ENCODE measurements at places on chromosomes 2 and 18.

DNA sequence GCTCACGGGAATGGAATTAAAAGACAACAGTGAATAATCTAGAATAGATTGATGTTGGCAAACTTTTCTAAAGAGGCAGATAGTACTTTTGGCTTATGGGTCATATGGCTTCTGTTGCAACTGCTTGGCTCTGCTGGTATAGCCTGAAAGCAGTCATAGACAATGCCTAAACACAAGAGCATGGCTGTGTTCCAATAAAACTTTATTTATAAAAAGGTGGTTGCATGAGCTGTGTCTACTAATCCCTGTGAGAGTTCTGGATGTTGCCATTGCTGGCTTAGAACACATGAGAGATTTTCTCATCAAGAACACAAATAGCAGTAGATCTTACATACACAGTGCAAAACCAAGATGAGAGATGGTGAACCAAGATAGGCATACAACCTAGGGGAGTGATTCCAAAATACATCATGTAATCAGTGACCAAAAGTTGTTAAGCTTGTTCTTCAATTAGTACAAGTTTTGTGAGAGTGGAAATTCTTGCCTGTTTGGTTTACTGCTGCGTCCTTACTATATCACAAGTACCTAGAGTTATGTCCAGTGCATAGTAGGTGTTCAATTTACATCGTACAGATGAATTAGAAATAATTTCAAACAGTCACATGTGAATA is 380.0 kb downstream of the METTL4 start:
- DNase-seq, result no peak

DNA sequence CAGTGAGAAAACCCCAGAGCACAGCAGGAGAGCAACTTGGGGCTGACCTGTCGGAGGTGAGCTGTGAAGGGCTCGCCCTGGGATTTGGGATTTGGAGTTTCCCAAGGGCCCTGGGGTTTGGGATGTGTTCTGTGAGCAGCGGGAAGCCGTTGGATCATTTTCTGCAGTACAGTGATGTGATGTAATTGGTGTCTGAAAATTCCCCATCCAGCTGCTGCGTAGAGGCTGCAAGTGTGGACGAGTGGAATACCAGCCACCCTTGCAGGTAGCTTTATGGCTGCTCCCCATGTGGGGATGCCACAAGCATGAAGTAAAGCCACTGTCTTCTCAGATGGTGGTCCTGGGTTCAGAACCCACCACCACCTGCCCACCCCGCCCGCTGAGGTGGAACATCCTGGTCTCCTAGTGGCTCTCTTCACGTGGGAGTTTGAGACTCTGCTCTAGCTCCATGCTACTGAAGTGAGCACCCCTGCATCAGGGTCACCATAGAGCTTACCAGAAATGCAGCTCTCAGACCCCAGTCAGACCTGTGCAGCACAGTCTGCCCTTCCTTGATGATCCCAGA is 15.0 kb downstream of the IMPA2 start:
- no peak for DNase-seq

DNA sequence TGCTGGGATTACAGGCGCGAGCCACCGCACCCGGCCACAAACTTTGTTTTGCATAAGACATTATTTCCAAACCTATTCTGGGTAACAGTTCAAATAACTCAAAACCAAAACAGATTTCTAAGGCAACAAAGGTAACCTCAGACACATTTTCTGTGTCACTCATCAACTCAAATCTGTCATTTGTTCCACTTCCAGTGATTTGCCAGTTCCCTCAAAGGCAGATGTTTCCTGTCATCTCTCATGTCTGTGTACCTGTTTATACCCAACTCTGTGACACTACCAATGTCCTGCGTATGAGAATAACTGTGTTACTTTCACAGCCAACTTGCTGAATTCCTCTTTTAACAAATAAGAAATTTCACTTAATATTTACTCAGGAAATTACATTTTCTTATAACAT is 54.4 kb downstream of the SCN3A start:
- no peak for DNase-seq

DNA sequence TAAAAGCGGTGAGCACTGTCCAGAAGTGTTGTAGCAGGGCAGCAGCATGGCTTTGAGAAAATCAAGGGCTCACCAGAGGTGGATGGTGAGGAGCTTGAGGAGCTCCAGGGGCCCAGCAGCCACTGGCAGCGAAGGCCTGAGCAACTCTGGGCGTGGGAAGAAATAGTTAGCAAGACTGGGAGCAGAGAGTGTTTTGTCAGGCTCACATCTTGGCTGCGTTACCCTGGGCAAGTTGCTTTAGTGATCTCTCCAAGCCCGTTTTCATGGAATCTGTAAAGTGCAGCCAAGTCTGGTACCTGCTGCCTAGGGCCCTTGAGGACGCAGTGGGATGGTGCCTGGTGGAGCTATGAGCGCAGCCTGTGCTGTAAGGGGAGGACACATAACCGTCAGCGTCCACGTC is 78.3 kb downstream of the SH3BP4 start:
- no peak for DNase-seq

DNA sequence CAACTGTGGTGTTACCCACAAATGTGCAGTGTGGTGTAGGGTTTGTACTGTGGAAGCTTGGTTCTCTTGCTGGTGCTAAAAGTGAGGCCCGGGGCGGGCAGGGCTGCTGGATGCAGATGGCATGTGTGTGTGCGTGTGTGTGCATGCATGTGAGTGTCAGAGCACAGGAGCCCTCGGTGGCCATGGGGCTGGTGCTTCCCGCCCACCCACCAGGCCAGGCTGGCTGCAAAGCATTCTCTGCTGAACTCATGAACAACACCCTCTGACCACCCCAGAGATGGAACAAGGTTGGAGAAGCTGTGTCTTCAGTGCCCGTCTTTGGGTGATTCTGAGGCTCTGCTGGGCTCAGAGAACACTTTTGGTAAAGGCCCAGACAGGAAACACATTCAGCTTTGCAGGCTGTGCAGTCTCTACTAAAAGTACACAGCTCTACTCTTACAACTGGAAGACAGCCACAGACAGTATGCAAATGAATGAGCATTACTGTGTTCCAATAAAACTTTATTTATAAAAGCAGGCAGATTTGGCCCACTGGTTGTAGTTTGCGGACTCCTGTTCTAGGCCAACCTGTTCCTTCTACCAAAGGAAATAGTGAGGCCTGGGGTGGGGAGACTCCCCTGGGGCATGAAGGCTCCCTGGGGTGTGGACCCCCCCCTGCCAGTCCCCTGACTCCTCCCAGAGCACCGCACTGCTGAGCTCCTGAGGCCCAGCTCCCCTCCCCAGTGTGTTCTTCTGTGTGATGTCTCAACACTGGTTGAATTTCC is 225.3 kb upstream of the HDAC4 start:
- DNase-seq, result no peak

GRCh38 chr2:222952204-222952603 is 91.4 kb downstream of the ACSL3 start:
- no peak for DNase-seq

GRCh38 chr2:80070587-80070986 is 234.0 kb downstream of the LRRTM1 start:
- no peak for DNase-seq

GRCh38 chr2:8821276-8822217 is 15.9 kb downstream of the KIDINS220 start:
- peak; percentile 65 for DNase-seq

- DNase-seq, result no peak
Measured at GRCh38 chr2:104866883-104867812, 13.2 kb downstream of the POU3F3 start.

DNA sequence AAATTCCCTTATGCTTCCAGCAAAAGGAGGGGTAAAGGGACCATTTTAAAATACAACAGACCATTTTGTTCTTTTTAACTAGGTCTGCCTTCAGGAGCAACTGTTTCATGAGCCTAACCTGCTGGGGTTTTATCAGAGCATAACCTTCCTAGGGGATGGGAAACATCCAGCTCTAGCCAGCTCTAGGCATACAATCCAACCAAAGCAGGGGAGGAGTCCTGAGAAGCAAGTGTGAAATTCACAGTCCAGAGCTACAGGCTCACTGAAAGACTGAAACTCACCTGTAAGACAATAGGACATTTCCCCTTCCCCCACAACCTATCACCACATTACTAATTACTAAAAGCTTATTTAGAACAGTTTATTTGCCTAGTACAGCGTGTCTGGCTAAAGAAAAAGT is 1296.6 kb upstream of the DDX18 start:
- DNase-seq, result no peak

- no peak for DNase-seq
Measured at GRCh38 chr2:5984946-5985345, 292.8 kb downstream of the SOX11 start.

- DNase-seq, result no peak
Measured at GRCh38 chr2:202109139-202109736, 36.2 kb downstream of the KIAA2012 start.

DNA sequence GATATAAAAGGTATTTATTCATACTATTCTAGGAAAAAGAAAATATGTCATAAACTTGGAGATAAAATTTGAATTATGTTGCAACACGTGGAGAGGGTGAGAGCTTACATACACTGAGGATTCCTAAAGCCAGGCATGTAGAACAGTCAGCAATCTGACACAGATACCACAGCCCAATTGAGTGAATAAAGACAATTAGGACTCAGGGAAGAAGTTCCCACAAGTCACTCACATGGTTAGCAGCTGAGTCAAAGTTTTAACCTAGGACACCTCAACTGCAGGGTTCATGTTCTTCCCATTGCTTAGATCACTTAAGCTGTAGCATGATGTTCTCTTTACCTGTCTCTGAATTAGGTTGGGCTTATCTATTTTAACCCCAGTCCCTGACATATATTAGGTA is 189.5 kb downstream of the CMPK2 start:
- DNase-seq, result no peak

- DNase-seq, result peak; percentile 50
Measured at GRCh38 chr2:85797921-85798320, 44.1 kb downstream of the ATOH8 start.

DNA sequence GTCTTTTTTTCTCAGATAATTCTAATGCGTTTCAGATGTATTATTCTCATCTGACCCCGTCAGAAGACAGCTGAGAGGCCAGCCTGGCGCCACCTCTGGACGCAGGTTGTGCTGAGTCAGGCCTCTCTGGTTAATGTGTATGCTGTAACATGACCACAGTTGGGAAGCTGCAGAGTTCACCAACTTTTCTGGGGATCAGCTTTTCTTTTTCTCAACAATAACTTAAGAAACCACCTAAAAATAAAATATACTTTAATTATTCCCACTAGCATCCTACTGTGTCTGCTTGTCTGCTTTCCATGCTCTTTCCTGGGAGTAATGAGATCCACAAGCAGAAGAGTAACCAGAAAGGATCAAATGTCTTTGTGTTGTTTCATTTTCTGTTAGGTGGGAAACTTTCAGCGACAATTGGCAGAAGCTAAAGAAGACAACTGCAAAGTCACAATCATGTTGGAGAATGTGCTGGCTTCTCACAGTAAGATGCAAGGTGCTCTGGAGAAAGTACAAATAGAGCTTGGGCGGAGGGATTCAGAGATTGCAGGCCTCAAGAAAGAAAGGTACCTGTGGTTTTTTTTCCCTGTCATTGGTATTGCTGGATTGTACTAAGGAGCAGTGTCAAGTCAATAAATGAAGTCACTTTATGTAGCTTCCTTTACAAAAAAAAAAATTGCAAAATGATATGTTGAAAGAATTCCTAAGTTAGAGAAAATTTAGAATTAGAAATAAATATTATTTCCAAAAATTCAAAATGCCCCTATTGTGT is 79.8 kb downstream of the CCDC150 start:
- peak; percentile 75 for DNase-seq

- no peak for DNase-seq
Measured at GRCh38 chr2:232551250-232551638, 755 bp downstream of the EIF4E2 start.

- DNase-seq, result no peak
Measured at GRCh38 chr18:69754108-69754507, 193.6 kb downstream of the CD226 start.

DNA sequence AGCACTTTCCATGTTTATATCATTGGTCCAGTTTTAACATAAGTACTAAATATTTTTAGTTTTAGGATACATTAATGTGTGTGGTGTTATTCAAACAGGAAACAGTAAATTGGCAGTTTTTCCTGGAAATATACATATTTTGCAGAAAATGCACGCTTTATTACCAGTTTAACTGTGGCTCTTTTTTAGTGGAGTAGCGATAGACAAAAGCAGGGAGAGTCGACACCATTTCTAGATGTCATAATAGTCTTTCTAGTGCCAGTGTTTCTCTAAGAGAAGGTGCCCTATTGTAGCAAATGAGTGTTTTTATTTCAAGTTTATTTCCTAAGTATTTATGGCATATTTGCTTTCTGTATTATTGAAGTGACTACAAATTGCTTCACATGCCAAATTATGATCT is 9.1 kb upstream of the SLC35G4 start:
- DNase-seq, result no peak

GRCh38 chr18:76553715-76554546 is 58.9 kb upstream of the ZNF516 start:
- DNase-seq, result no peak

GRCh38 chr2:85032621-85033020 is 61.7 kb downstream of the KCMF1 start:
- DNase-seq, result no peak

GRCh38 chr18:41624460-41624859 is 330.6 kb upstream of the PIK3C3 start:
- DNase-seq, result no peak

DNA sequence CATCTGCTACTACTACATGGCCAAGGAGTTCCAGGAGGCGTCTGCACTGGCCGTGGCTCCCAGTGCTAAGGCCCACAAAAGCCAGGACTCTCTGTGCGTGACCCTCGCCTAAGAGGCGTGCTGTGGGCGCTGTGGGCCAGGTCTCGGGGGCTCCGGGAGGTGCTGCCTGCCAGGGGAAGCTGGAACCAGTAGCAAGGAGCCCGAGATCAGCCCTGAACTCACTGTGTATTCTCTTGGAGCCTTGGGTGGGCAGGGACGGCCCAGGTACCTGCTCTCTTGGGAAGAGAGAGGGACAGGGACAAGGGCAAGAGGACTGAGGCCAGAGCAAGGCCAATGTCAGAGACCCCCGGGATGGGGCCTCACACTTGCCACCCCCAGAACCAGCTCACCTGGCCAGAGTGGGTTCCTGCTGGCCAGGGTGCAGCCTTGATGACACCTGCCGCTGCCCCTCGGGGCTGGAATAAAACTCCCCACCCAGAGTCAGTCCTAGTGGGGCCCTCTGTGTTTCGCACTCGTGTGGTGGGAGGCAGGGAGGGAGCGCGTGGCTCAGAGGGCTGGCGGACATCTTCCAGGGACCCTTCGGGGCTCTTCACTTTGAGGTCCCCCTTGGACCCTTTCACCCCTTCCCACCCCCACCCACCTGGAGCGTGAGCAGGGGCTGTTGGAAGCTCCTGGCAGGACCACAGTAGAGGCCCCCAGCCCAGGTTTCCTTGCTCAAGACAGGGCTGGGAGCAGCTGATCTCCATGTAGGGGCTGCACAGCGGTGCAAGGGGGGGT is 5.7 kb downstream of the GPR35 start:
- no peak for DNase-seq

DNA sequence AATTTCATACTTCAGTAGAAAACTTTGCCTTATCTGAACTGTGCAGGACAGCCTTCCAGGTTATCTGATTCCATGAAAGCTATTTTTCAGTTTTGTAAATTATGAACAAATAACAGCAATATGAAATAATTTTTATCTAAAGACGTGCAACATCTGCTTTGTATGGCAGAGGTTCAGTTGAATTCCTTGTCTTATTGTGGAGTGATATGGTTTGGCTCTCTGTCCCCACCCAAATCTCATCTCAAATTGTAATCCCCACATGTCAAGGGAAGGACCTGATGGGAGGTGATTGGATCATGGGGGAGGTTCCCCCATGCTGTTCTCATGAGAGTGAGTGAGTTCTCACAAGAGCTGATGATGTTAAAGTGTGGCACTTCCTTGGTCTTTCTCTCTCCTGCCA is 18.1 kb upstream of the RPIA start:
- DNase-seq, result no peak

Data from GM03348 (cell line).